ENCODE measurements at places on chromosomes 4 and X. TPM values are rescaled to one million over a fixed set of nuclear protein-coding genes. Genes with fewer than 3 reads are reported as not detected.

Gene USP17L20
- not detected for total RNA-seq

Gene UGT8
- total RNA-seq: 0.15 TPM

Gene GBA3
- total RNA-seq: not detected

Gene RHOXF2
- not detected for total RNA-seq

Gene XAGE1B
- 189 TPM for total RNA-seq

Gene FGF5
- 0.13 TPM for total RNA-seq

Gene CHRDL1
- total RNA-seq: not detected

Gene BEX1
- total RNA-seq: not detected

Gene ZCCHC18
- total RNA-seq: not detected

Gene FAM236C
- not detected for total RNA-seq

Gene F8A3
- 0.55 TPM for total RNA-seq

Gene C4orf51
- not detected for total RNA-seq

Gene SSX4B
- total RNA-seq: not detected

Gene UGT2B15
- total RNA-seq: 0.08 TPM

Gene VCX
- not detected for total RNA-seq

Gene IQCM
- not detected for total RNA-seq

Gene USP17L10
- total RNA-seq: not detected

Gene SFRP2
- total RNA-seq: not detected

Gene HMGN5
- 2.1 TPM for total RNA-seq

Gene CLCN5
- total RNA-seq: 1.7 TPM

Gene NKX1-1
- not detected for total RNA-seq

Gene MAGEC1
- not detected for total RNA-seq
